ENCODE measurements at places on chromosomes 13 and 19.

DNA sequence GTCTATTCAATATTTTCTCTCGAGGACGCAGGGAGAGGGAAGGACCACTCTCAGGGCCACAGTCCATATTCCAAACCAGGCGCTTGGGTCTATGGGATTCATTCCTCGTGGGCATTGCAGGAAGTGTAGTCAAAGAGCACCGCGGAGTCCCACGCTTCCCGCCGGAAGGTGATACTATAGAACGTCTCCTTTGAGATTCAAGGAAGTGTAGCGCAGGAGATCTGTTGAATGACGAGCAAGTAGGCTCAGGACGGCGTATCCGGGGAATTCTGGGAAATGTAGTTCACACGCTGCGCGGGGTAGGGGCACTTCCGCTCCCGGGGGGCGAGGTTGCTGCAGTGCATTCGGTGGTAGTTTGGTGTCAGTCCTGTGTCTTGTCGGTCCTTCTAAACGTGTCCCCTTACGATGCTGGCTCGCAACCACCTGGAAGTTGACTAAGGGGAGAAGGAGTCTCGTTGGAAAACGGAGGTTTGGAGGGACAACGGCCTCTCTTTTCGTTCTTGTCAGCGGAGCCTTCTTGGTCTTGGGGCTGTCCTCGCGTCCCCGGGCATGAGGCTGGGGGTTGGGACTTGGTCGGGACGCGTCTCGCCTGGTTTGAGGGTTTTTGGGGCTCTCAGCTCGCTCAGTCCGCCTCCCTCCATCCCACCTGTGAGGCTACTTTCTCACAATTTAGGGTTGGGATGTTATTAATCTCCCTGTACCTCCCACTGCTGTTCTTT, at the start of gene ZNF284:
ZNF284 (plus strand) TSS at position 336 of the 719 bp plus-strand sequence. CDS start 4,231 bp downstream, outside the sequence.
- peak; percentile 61 for DNase-seq

- no peak for DNase-seq
Observed at GRCh38 chr13:82698941-82699340, 1183.3 kb downstream of the SLITRK1 start.

GRCh38 chr13:101785858-101786257, 333.4 kb downstream of the ITGBL1 start:
- no peak for DNase-seq

DNA sequence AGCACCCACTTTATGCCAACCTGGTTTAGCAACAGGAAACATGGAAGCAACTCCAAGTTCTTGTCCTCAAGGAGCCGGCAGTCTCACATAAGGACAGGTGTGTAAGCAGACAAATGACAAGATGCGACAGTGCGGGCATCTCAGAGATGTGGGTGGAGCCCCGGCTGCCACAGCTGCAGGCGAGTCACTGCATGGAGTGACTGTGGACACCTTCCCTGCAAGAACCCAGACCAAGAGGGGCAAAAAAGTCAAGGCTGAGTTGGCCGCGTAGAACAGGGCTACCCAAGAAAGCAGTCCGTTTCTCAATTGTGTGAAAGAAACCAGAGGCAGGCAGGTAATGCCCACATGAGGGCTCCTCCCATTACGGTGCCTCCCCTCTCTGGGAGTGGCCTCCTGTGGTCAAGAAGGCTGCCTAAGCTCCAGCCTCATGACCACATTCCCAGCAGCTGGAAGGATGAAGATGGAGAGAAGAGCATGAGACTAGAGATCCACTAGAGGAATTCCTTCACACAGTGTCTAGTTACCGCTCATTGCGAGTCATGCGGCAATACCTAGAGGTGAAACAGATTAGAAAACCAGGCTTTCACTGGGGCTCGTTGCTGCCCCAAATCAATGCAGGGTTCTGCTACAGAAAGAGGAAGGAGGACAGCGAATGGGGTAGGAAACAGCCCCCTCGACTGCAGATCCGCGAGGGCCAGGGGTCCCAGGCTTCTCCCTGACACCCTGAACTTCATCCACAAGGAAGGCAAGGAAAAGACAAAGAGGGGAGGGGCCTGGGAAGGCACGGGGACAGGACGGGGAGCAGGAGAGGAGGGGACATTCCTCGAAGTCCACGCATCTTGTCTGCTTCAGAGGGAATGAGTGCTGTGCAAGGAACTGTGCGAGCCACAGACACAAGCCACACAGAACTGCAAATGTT, 80.2 kb downstream of the SPACA7 start:
- no peak for DNase-seq

DNA sequence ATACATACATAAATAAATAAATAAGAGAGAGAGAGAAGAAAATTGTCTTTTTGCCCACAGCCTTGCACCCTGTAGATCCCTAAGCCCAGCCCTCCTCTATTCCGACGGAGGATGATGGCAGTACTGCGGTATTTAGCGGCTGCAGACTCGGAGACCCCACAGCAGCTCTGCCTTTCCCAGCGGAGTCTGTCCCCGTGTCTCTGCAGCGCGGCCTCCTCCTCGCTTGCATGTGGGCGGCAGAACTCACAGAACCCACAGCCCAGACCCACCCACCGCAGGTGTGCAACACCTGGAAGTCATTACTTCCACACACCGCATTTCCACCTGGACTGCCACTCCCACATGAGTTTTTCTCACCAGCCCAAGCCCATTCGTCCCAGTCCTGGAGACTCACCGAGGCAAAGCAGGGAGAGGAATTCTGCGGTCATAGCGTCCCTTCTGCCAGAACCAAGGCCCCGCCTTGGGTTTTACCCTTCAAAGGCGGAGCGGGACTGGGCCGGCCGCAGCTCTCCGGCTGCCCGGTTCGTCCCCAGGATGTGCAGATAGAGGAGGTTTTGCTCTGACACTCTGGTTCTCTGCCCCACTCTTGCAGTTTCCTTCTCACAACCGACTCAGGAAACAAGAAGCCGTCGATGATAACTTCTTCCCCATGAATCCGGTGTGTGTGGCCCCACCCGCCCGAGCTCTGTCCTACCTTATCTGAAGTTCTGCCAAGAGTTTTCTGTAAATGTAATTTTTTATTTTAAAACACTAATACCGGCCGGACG, at the start of gene VSTM1:
VSTM1 (minus strand) TSS at position 548 of the 767 bp plus-strand sequence; CDS start at position 428, 120 bp downstream.
- DNase-seq, result no peak

- no peak for DNase-seq
Observed at GRCh38 chr13:64639206-64639605, 2590.9 kb downstream of the PCDH9 start.

DNA sequence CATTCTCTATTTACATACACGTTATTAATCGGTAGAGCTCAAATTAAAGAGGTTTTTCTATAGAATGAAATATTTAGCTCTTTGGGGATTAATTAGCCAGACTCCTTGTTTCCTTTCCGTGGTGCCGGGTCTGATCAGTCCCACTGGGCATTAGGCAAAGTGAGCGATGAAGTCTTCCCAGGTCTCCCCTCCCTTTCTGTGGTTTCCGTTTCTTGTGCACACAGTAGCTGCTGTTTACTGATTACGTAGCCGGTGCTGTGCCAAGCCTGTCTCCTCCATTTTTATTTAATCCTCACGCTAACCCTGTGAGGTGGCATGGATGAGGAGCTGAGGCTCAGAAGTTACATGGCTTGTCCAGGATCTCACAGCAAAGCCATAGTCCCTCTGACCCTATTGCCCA, 9.0 kb downstream of the SLC25A15 start:
- DNase-seq, result no peak

- no peak for DNase-seq
Observed at GRCh38 chr13:113729187-113730019, 29.6 kb upstream of the TMEM255B start.

DNA sequence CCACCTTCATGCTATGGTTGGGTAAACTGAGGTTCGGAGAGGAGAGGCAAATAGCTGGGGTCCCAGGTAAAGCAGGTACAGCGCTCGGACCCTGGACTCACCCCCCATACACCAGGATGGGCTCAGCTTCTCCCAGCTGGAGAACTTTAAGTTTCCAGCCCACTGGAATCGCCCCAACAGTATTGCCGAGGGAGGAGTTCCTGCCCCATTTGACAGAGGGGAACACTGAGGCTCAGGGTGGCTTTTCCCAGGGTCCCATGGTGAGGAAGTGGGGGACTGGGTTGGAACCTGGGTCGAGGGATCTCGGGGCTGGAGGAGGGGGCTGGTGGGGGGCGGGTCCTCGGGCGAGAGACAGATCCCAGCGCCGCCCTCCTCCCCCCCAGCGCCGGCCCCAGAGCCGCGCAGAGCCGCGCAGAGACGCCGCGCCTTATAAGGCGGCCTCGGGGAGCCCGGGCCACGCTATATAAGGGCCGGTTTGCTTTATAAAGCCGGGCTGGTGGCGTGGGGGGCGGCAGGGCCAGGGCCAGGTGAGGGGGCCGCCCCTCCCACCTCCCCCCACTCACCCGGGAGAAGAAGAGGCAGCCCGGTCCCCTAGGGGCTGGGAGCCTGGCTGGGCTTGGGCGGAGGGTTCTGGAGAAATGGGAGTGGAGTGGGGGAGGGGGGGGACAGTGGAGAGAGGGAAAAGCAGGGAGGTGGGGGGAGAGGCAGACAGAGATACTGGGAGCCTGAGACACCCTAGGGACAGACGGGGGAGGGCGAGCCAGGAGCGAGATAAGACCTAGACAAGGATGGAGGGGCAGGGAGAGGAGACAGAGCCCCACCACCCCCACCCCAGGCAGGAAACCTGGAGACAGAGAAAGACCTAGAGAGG, 1.1 kb downstream of the CNN1 start:
- no peak for DNase-seq

- DNase-seq, result no peak
Observed at GRCh38 chr13:46097015-46097414, 7.8 kb downstream of the CPB2 start.

- no peak for DNase-seq
Observed at GRCh38 chr13:23753458-23753857, 135.7 kb downstream of the MIPEP start.

GRCh38 chr19:10259162-10259905, 7.3 kb downstream of the MRPL4 start:
- DNase-seq, result peak; percentile 62

DNA sequence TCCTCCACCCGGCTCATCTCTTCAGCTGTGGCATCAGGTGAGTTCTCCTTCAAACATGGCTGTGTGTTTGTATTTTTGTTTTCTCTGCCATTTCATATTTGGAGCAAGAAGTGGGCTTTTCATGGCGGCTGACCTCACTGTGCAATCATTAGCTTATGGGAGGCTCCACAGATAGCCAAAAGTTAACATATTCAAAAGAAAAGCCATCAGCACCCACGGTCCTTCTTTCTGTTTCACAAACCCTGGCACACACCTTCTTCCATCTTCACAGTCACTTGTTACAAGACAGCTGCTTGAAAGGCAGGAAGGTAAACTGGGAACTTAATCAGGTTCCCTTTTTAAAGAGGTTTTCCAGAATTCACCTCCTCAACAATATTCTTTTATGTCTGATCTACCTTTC, 69.3 kb upstream of the ATP12A start:
- no peak for DNase-seq

DNA sequence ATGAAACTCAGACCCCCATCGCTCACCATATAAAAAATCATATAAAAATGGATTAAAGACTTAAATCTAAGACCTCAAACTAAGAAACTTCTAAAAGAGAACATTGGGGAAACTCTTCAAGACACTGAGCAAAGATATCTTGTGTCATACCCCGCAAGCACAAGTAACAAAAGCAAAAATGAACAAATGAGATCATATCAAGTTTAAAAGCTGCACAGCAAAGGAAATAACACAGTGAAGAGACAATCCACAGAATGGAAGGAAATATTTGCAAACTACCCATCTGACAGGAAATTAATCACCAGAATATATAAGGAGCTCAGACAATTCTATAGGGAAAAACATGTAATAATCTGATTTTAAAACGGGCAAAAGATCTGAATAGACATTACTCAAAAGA, 808.3 kb downstream of the LIG4 start:
- no peak for DNase-seq

DNA sequence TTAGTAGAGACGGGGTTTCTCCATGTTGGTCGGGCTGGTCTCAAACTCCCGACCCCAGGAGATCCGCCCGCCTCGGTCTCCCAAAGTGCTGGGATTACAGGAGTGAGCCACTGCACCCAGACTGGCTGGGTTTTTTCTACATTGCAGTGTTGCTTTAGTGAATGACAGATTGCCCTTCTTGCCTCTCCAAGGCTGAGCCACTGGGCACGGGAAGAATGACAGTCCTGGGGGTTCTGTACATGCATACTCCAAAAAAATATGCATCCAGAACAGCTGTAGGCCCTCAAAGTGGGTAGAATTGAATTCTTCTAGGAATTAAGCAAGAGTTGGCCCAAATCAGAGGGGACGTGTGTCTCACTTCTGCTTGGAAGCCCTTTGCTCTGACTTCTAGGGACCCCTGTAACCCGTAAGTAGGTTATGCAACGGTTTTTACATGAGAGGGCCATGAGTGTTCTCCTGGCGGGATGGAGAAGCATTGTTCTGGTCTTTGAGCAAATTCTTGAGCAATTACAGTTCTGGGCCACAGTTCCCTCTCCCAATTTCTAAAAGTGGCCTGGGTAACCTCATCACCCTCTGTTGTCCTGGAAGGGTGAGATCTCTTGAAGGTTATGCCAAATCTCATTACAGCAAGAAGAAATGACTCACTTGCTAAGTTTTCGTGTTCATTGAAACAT, 3.6 kb downstream of the ACTN4 start:
- DNase-seq, result no peak

DNA sequence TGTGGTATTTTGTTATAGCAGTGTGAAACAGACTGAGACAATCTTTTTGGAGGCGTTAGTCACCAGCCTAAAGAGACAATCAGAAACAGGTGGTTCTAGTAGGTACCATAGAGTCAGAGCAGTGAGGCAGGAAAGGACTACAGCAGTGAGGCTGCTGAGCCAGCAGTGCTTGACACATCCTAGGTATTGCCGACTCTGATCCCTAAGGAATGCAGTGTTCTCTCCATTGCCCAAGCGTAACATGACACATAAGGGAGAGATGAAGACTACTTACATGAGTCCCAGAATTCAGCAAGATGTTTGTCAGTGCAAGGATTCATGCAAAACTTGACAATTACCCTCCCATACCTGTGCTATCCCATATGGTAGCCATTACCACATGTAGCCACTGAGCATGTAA, 62.4 kb upstream of the XPO4 start:
- no peak for DNase-seq

Measured in stimulated activated CD4-positive, alpha-beta T cell treated with anti-CD3 and anti-CD28 coated beads, Interleukin-15, amount 100 ng/mL, for 1 hour (primary cell).